Endodermal cell (in vitro differentiated cells): ENCODE measurements at places on chromosomes 2 and 18. TPM values are rescaled to one million over a fixed set of nuclear protein-coding genes. Genes with fewer than 3 reads are reported as not detected.

The SLC16A14 gene
- 10.2 to 14.5 TPM (median 11.6 TPM) in 3 replicates for total RNA-seq

The ATP8B1 gene
- total RNA-seq: 13.5 and 14.6 TPM in 2 replicates

The GKN1 gene
- not detected in 3 replicates for total RNA-seq

The SFT2D3 gene
- total RNA-seq: 5.3 and 5.5 TPM in 2 replicates

The MTIF2 gene
- 29.0 to 35.3 TPM (median 34.8 TPM) in 3 replicates for total RNA-seq

The CFC1 gene
- 0.93 to 1.4 TPM in 2 of 3 replicates, not detected in the other for total RNA-seq

DNA sequence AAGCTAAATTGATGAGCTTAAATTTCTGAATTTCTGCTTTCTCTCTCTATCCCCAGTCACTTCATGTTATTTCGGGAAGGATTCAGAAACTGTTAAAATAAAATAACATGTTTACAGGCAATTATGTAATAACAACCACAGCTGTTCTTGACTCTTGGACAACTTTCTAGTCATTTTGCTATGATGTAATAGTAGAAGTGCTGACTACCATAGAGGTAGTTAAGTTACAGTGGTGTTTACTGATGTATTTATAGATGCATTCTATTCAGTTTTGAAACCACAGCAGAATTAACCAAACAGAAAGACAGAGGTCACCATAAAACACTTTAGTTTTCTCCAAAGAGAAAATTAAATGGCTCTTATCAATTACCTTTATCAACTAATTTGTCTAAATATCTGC, 1292.0 kb upstream of the CHAC2 start:
- DNase-seq: no peak
- no peak overlapping the region for H3K27ac ChIP-seq
- no peaks in the 10 kb centered on the region for H3K36me3 ChIP-seq
- no peaks in the 10 kb centered on the region for H3K27me3 ChIP-seq
- no peak overlapping the region for H3K4me3 ChIP-seq

GRCh38 chr2:199131136-199131655, 326.5 kb downstream of the SATB2 start:
- no peaks in the 10 kb centered on the region for H3K36me3 ChIP-seq
- H3K27ac ChIP-seq: no peak overlapping the region
- DNase-seq: no peak
- no peaks in the 10 kb centered on the region for H3K27me3 ChIP-seq
- no peak overlapping the region for H3K4me3 ChIP-seq

- DNase-seq: no peak
- H3K27me3 ChIP-seq: no peaks in the 10 kb centered on the region
- no peak overlapping the region for H3K4me3 ChIP-seq
- H3K27ac ChIP-seq: no peak overlapping the region
- H3K4me1 ChIP-seq: no peaks in the 10 kb centered on the region
Measured at GRCh38 chr2:74066491-74067203, 81.1 kb downstream of the BOLA3 start.

DNA sequence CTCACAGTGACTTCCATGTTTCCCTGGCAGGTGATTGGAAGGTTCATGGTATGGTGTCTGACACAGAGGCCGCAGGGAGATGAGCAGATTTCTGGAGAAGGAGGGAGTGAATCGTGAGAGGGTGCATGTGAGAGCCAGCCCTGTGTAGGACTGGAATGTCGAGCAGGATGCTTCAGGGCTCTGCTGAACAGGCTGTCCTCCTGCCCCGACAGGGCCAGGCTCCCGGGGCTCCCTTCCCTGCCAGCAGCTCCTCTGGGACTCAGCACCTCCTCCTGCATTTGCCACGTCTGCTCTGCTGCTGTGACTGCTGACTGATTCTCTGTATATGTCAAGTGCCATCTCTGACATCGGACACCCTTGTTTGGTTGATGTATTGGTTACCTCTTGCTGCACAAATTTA, 38.5 kb upstream of the INHBB start:
- no peak overlapping the region for H3K4me3 ChIP-seq
- no peak overlapping the region for H3K27ac ChIP-seq
- no peaks in the 10 kb centered on the region for H3K27me3 ChIP-seq

DNA sequence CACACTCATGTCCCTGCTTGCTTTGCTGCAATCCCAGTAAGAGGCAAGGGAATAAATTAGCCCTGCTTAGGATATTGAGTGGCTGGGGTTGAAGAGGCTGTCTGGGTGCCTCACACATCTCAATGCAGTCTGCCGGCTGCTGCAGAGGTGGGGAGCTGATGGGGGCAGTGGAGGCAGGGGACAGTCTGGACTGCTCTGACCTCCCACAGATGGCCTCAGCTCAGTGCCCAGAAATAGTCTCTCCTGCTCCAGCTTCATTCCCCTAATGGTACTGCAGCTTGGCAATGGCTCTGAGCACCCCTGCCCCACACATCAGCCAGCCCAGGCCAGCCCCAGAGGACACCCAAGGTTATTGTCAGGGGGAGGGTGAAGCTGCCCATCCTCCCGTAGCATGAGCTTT, 21.5 kb upstream of the TNS1 start:
- no peaks in the 10 kb centered on the region for H3K27me3 ChIP-seq
- H3K4me1 ChIP-seq: peaks cover 9% of the 10 kb centered on the region

- H3K36me3 ChIP-seq: no peaks in the 10 kb centered on the region
- H3K4me3 ChIP-seq: no peak overlapping the region
- peaks cover 6% of the 10 kb centered on the region for H3K4me1 ChIP-seq
- peaks cover 100% of the 10 kb centered on the region for H3K27me3 ChIP-seq
- H3K27ac ChIP-seq: no peak overlapping the region
Measured at GRCh38 chr2:218986148-218986761, 1.3 kb upstream of the FEV start.

- H3K27me3 ChIP-seq: no peaks in the 10 kb centered on the region
- DNase-seq: no peak
- no peaks in the 10 kb centered on the region for H3K36me3 ChIP-seq
- H3K4me1 ChIP-seq: no peaks in the 10 kb centered on the region
Measured at GRCh38 chr18:8469544-8470130, 139.6 kb upstream of the RAB12 start.

DNA sequence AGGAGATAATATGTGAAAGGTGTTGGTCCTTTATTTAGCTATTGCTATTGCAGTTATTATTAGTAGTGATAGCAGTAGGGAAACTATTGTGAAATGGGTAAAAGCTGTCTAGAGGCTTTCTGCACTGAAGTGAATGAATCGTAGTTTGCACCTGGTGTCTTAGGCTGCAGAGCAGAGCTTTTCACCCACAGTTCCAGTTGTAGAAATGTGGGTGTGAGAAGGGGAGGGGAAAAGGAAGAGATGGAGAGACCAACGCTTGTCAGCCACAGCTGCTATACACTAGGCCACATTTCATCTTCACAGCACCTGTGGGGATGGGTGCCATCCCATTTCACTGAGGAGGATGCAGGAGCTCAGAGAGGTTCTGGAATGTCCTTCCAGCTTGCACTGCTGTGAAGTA, 50.0 kb downstream of the TRPM8 start:
- no peaks in the 10 kb centered on the region for H3K36me3 ChIP-seq
- H3K27ac ChIP-seq: no peak overlapping the region
- no peaks in the 10 kb centered on the region for H3K27me3 ChIP-seq
- DNase-seq: no peak

- DNase-seq: no peak
- H3K27ac ChIP-seq: no peak overlapping the region
- no peaks in the 10 kb centered on the region for H3K4me1 ChIP-seq
Measured at GRCh38 chr2:216539791-216540241, 41.2 kb downstream of the RPL37A start.

DNA sequence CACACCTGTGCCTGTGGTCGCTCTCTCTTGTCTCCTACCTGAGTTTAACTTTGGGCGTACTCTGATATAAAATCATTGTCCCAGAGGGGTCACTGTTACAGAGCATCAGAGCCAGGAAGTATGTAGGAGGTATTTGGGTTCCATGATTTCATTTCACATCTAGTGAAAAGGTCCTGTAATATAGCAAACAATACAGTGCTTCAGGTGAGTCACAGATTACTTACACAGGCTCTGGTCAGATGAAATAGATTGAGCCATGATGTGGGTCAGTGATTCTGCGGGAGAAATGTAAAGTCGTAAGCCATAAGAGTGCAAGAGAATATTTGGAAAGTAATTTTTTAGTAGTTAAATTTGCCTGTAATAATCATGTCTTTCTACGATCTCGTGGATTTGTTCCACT, 70.2 kb downstream of the SOCS6 start:
- H3K36me3 ChIP-seq: peaks cover 6% of the 10 kb centered on the region
- no peaks in the 10 kb centered on the region for H3K27me3 ChIP-seq
- no peak for DNase-seq
- no peak overlapping the region for H3K4me3 ChIP-seq
- H3K27ac ChIP-seq: no peak overlapping the region

GRCh38 chr2:157830696-157831570, 45.2 kb downstream of the ACVR1 start:
- H3K4me3 ChIP-seq: no peak overlapping the region
- no peak overlapping the region for H3K27ac ChIP-seq
- H3K36me3 ChIP-seq: no peaks in the 10 kb centered on the region
- no peak for DNase-seq
- H3K4me1 ChIP-seq: no peaks in the 10 kb centered on the region
- H3K27me3 ChIP-seq: no peaks in the 10 kb centered on the region

DNA sequence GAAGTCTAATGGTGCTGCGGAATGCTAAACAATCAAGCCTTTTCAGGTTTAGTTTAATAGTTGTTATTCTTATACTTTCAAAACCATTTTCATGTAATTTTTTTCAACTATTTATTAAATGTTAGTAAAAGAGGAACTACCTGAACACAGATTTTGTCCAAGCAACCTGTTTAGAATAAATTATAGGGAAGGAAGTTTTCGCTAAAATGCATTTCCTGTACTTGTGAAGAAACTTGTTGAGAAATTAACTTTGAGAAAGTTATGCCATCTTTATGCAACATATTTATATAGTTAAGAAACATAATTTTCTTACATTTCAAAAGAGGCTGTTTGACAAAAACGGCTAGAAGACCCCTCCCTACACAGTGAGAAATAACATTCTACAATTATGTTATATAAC, 16.6 kb downstream of the MAP4K4 start:
- H3K27me3 ChIP-seq: no peaks in the 10 kb centered on the region
- no peak overlapping the region for H3K27ac ChIP-seq
- no peaks in the 10 kb centered on the region for H3K4me1 ChIP-seq
- H3K4me3 ChIP-seq: no peak overlapping the region
- DNase-seq: no peak

DNA sequence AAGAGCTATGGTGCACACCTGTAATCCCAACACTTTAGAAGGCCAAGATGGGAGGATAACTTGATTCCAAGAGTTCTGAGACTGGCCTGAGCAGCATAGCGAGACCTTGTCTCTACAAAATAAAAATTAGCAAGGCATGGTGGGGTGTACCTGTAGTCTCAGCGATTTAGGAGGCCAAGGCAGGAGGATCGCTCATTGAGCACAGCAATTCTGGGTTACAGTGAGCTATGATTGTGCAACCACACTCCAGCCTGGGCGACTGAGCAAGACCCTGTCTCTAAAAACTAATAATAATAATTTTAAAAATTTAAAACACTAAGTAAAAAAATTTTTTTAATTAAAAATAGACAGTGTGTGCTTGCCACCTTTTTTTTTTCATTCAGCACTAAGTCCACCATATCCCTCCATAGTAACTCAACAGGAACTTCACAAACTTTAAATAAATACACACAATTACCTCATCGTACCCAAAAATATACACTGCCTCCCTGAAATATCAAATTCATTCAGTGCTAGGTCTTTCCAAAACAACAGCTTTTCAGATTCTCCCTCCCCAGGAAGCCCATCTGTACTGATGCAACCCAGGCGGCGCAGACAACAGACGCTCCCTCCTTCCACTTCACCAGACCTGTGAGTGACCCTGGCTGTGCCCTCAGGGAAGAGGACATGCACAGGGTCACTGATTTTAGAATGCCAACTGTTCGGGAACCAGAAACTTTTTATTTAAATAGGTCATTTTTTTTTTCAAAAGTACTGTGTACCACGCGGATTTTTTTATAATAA, 29.6 kb downstream of the FAM168B start:
- H3K4me3 ChIP-seq: no peak overlapping the region
- no peak overlapping the region for H3K27ac ChIP-seq
- DNase-seq: no peak
- H3K4me1 ChIP-seq: no peaks in the 10 kb centered on the region
- no peaks in the 10 kb centered on the region for H3K27me3 ChIP-seq
- H3K36me3 ChIP-seq: peaks cover 81% of the 10 kb centered on the region

GRCh38 chr18:388200-388599, 112.3 kb downstream of the COLEC12 start:
- no peaks in the 10 kb centered on the region for H3K27me3 ChIP-seq
- H3K4me3 ChIP-seq: no peak overlapping the region
- no peaks in the 10 kb centered on the region for H3K4me1 ChIP-seq
- no peak for DNase-seq

- H3K36me3 ChIP-seq: no peaks in the 10 kb centered on the region
- H3K27ac ChIP-seq: no peak overlapping the region
- DNase-seq: no peak
- no peaks in the 10 kb centered on the region for H3K4me1 ChIP-seq
- H3K4me3 ChIP-seq: no peak overlapping the region
Measured at GRCh38 chr18:62634458-62634857, 80.9 kb upstream of the PHLPP1 start.

DNA sequence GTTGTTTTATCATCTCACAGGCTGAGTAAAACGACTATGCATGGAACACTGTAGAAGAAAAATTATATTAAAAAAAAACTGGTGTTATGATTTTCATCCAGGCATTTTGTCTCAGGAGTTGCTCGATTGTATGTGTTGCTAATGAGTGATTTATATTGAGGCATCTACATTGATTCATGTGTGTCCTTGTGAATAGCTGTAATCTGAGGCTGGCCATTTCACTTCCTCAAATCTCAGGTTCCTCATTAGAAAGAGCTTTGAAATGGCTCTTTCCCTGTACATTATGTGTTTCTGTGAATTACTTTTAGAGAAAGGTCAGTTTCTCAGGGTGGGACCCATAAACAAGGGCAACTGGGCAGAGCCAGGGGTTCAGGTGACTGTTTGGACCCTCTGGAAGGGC, 2.3 kb downstream of the IL18R1 start:
- DNase-seq: no peak
- peak overlapping the region; percentile 85 for H3K4me3 ChIP-seq
- H3K27me3 ChIP-seq: no peaks in the 10 kb centered on the region
- peaks cover 5% of the 10 kb centered on the region for H3K36me3 ChIP-seq

GRCh38 chr2:137896467-137896866, 67.8 kb upstream of the HNMT start:
- no peak overlapping the region for H3K27ac ChIP-seq
- H3K27me3 ChIP-seq: no peaks in the 10 kb centered on the region
- peaks cover 7% of the 10 kb centered on the region for H3K4me1 ChIP-seq
- no peaks in the 10 kb centered on the region for H3K36me3 ChIP-seq
- H3K4me3 ChIP-seq: no peak overlapping the region
